ENCODE measurements at places on chromosomes 16 and 17.

DNA sequence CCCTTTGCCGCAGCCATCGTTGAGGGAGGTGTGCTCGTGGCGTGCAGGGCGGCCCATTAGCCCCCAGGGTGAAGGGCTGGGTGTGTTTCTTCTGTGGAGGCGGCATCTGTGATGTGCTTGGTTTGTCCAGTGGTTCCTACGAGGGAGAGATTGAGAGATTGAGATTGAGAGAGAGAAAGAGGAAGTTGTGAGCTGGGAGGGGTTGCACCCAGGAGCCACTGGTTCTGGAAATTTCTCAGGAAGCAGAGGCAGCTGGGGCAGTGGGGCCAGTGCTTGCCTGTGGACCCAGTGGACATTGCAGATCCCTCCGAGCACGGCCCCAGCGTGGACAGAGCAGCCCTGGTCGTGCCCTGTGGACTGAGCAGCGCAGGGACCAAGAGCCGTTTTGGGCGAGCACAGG is 72.0 kb upstream of the ZNF750 start:
- no peak for DNase-seq

GRCh38 chr17:34059423-34060220 is 195.5 kb upstream of the CCL2 start:
- no peak for DNase-seq

- DNase-seq, result no peak
Observed at GRCh38 chr17:73203135-73203787, 10.4 kb downstream of the COG1 start.

- DNase-seq, result no peak
Observed at GRCh38 chr17:80967404-80967872, 24.2 kb upstream of the CHMP6 start.

GRCh38 chr16:19375561-19376158 is 42.0 kb upstream of the TMC5 start:
- peak; percentile 6 for DNase-seq

DNA sequence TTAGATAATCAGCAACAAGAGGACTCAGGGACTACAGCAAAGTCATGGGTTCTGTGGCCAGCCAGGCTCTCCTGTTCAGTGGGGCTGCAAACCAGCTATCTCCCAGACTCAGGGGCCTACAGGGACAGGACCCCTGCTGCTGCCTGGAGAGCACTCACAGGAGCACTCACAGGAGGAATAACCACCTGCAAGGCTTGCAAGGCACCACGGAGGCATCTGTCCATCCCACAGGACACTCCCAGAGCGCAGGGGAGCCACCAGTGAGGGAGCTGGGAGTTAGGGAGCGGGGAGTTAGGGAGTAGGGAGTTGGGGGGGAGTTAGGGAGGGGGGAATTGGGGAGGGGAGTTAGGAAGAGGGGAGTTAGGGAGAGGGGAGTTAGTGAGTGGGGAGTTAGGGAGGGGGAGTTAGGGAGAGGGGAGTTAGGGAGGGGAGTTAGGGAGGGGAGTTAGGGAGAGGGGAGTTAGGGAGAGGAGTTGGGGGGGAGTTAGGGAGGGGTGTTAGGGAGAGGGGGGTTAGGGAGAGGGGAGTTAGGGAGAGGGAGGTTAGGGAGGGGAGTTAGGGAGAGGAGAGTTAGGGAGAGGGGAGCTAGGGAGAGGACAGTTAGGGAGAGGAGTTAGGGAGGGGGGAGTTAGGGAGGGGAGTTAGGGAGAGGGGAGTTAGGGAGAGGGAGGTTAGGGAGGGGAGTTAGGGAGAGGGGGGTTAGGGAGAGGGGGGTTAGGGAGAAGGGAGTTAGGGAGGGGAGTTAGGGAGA is 5.7 kb downstream of the CANT1 start:
- no peak for DNase-seq

DNA sequence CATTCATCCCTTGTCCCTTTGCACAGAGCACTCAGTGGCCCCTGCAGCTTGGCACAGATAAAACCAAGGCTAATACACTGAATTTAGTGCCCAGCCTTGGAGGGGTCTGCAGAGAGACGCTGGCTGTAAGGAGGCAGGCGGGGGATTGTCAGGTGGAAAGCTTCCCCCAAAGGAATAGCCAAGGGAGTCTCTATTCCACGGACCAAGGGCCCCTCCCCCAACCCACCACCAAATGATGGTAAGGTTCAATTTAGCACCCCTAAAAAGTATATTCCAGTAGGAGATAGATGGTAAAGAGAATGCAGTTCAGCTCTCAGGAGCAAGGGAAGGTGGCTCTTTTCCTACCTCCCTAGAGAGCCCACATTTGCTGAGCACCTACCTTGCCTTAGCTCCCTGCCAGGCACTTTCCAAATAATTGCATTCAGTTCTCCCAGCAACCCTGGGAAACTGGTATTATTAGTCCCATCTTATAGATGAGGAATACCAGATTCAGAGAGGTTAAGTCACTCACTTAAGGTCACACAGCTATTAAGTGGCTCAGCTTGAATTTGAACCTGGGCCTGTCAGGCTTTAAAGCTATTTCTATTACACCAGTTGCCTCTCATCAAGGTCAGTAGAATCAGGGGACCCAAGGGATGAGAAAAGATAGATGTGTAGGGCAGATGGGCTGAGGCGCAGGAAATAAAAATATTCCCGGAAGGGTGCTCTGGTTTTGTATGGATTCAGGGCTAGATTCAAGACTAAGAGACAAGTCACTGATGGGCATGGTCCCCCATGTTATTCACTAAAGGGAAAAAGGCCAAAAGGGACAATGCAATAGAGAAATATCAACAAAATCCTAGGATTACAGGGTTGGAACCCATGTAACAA is 20.0 kb upstream of the ZFHX3 start:
- no peak for DNase-seq

DNA sequence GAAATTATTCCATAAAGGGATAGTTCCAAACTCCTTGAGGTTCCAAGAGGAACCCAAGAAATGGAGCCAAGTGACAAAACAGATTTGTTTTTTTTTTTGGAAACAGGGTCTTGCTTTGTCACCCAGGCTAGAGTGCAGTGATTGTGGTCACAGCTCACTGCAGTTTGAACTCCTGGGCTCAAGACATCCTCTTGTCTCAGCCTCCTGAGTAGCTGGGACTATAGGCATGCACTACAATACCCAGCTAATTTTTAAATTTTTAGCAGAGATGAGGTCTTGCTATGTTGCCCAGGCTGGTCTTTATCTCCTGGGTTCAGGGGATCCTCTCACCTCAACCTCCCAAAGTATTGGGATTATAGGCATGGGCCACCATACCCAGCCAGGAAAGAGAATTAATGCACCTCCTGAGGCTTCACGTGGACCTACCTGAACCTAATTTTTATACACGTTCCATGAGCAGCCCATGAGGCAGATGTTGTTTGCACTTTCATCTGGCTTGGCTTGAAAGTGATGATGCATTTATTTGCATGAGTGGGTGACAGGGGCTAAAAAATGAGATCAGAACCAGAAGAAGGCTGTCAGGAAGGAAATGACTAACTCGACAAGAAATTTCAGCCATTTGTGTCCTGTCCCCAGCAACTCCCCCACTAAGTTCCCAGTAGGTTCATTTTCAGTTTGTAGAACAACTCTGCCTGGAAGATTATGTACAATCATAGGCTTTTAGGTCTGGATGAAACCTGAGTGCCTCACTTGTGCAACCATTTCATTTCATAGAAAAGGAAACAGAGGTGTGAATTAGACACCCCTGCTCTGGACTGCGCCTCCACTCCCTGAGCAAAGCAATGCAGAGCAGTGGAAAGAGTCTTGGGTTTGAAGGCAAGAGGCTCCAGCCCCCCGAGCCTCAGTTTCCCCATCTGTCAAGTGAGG is 10.3 kb upstream of the IRF8 start:
- peak; percentile 66 for DNase-seq

DNA sequence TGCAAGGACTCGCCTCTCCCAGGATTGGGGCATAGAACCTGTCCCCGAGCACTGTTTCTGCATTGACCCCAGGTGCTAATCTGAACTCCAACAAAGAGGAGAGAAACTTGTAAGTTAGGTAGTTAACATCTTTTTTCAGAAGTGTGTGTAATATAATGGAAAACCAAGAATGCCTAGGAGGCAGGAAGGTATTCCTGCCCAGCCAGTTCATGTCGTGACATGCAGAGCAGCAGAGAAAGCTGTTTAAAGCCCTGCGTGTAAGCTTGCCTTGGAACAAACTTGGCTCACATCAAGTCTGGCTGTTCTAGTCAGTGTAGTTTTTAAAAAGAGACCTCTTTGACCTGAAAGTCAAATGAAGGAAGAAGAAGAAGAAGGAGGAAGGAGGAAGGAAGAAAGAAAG is 2.1 kb upstream of the GNA13 start:
- DNase-seq, result no peak

GRCh38 chr16:56013962-56014552 is 138.9 kb upstream of the CES5A start:
- DNase-seq, result peak; percentile 3

DNA sequence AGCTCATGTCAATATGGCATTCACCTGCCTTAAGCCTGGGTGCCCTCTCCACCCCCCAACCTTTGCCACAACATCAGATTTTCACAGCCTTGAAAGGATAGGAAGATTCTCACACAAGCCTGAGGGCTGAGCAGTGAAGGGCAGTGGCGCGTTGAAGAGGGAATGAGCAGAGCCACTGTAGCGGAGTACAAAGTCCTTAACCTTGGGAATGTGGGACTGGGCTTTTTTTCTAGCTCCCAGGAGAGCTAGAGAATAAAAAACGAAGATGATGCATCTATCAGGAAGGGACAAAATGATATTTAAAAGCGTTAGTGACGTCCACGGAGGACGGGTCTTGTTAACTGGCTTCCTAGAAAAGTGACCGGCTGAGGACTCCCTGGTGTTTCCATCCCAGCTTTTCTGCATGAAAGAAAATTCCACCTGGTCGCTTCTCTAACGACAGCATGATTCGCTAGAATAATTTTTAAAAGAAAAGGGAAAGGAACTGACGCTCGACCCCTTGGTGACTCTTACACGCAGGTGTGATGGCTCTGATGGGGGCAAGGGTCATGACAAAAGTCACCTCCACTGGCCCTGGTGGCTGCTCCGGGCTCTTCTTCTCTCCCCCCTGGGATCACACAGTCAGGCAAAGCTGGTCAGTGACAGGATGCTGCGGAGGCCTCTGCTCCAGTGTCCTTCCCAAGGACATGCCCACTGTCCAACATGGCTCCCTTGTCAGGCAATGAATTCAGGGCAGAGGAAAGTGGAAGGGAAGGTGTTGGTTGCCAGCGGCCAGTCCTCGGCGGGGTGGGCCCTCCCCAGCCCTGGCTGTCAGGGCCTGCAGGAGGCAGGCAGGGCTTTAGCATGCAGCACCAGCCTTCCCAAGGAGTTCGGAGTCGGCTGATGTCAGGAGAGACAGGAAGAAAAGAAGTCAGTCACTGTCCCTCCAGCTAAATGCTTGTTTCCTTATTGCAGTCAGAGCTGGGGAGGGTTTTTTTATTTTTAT is 58.4 kb upstream of the IRX3 start:
- no peak for DNase-seq

- DNase-seq, result no peak
Observed at GRCh38 chr16:87490096-87490798, 2.6 kb downstream of the ZCCHC14 start.

DNA sequence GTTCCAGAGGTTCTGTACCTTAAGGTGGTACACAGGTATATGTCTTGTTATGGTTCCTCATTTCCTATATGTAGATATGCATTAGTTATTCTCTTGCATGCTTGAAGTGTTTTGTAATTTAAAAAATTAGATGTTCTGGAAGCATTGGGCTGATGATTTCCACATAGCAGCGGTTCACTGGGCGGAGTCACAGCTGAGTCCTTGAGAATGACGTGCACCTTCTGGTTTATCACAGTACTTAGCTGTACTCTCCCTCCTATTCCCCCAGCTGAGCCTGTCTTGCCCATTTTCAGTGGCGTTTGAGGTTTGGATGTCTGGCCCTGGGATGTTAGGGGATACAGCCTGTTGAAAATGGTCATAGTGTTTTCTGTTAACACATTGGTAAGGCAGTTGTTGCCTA is 327.1 kb downstream of the SNX29 start:
- no peak for DNase-seq

- DNase-seq, result peak; percentile 67
Observed at GRCh38 chr17:48791128-48792032, 25.6 kb downstream of the TTLL6 start.

DNA sequence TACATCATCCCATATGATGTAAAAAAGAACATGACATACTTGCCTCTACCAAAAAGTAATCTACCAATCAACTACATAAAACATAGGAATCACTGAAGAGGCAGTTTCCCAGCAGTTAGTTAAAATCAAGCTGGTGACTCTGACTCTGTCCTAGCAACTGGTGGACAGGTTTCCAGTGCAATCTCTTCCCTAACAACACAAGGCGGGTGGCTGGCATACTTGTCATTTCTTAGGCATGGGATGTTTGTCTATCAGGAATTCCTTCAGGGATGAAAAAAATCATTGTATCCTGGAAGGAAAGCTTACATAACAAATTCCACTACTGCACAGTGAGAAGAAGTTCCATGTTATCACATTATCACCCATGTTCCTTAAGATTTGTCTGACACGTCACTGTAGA is 50.9 kb downstream of the HELZ start:
- no peak for DNase-seq

DNA sequence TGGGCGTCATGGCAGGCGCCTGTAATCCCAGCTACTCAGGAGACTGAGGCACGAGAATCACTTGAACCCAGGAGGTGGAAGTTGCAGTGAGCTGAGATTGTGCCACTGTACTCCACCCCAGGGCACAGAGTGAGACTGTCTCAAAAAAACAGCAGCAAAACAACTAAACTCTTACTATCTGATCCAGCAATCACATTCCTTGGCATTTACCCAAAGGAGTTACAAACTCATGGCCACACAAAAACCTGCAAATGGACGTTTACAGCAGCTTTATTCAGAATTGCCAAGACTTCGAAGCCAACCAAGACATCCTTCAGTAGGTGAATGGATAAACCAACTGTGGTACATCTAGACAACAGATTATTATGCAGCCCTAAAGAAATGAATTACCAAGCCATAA is 4.0 kb downstream of the SIAH1 start:
- DNase-seq, result no peak

DNA sequence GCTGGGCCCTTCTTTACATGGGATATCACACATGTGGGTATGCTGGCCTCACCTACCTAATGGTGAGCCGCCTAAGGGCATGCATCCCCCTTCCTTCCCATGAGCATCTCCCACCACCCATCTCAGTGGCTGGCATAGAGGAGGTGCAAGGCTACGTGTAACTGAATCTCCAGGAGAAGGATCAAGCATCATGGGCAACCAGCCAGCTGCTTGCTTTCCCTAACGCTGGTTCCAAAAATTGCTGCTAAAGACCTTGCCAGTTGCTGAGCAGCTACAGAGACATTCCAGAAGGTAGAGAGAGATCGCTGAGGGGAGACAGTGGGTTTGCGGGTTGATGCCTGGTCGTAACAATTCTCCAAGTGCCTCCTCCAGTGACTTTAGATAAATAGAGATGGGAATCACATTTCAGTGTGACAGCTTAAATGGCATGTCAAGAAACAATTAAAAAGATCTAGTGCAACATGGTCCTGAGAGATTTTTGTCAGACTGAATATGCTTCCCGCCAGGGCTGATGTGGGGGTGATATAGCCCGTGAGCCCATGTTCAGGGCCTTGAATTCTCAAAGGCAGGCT is 378.4 kb upstream of the CDH5 start:
- no peak for DNase-seq

DNA sequence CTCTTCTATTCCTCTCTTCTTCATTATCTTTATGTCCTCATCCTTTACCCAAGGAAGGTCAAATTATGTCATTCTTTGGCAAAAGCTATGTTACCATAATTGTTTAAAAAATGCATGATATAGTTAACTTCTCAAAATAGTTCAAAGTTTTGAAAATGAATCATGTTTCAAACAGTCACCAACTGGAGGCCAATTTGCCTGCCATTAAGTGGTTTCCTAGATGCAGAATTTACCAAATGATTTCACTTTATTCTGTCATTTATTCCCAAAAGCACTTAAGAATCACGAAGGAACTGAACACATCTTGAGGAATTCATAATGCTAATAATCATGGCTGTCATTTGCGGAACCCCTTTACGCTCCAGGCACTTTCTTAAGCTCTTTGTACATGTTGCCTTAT is 190.9 kb upstream of the CDH11 start:
- DNase-seq, result peak; percentile 67
